ENCODE measurements at places on chromosomes 6 and 20.
A peak's percentile ranks its signal among the peaks of the same experiment; 100 is the strongest.

DNA sequence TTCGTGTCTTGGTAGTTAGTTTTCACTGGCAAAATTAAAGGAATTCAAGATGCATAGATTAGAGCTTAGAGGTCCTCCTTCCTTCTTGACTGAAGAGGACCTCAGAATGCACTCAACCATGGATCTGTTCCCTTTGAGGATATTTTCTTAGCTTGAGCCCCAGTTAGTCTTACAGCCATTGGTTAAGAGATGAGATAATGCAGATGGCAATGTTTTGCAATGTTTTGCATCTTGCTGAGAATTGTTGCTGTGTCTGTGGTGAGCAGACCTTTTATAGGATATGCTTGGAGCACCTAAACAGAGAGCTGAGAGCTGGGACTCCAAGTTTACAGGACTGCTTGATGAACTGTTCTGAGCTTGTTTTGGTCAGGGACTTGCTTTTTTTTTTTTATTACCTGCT is 107.5 kb downstream of the TMEM170B start:
- no peak for DNase-seq

- DNase-seq, result no peak
These were observed 358.2 kb downstream of the ARHGAP18 start for GRCh38 chr6:129351807-129352206.

DNA sequence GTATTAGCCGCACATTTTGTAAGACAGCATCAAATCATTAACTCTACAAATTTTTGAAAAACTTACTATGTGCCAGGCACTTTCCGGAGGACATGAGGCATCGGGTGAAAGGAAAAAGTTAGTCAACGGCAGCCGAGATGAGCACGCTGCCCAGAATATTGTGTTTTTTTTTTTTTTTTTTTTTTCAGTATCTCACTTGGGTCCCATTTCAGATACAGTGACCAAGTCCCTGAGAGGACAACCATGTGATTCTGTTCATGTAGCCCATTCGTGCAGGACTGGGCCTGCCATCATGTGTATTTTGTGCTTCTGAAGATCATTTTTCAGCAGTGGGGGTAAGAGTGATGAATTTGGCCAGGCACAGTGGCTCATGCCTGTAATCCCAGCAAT is 1.3 kb downstream of the SLA2 start:
- no peak for DNase-seq

GRCh38 chr6:137489046-137490005 is 4.9 kb downstream of the OLIG3 start:
- DNase-seq, result no peak

- DNase-seq, result peak; percentile 76
These were observed 792.0 kb downstream of the MAFB start for GRCh38 chr20:39897058-39897457.

- no peak for DNase-seq
These were observed 48.6 kb upstream of the SNX9 start for GRCh38 chr6:157774153-157775135.

GRCh38 chr6:20653085-20653479 is 118.8 kb downstream of the CDKAL1 start:
- no peak for DNase-seq

GRCh38 chr20:4730780-4731179 is 9.1 kb downstream of the PRND start:
- peak; percentile 39 for DNase-seq

GRCh38 chr6:148027201-148027600 is 315.4 kb upstream of the SASH1 start:
- no peak for DNase-seq

- peak; percentile 74 for DNase-seq
These were observed 105.5 kb downstream of the TULP4 start for GRCh38 chr6:158417760-158418098.

GRCh38 chr6:97665446-97665845 is 382.4 kb upstream of the MMS22L start:
- DNase-seq, result no peak

DNA sequence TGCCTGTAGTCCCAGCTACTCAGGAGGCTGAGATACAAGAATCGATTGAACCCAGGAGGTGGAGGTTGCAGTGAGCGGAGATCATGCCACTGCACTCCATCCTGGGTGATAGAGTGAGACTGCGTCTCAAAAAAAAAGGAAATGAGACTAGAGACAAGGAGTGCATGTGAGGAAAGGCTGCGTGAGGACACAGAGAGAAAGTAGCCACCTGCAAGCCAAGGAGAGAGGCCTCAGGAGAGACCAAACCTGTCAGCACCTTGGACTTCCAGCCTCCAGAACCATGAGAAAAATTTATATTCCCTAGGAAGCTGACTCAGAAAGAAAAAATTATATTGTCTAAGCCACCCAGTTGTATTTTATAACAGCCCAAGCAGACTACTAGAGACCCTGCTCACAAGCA is 7.4 kb upstream of the BEND3 start:
- no peak for DNase-seq

GRCh38 chr6:7532232-7532631 is 9.2 kb upstream of the DSP start:
- no peak for DNase-seq

GRCh38 chr6:5335020-5335419 is 73.7 kb downstream of the FARS2 start:
- no peak for DNase-seq

DNA sequence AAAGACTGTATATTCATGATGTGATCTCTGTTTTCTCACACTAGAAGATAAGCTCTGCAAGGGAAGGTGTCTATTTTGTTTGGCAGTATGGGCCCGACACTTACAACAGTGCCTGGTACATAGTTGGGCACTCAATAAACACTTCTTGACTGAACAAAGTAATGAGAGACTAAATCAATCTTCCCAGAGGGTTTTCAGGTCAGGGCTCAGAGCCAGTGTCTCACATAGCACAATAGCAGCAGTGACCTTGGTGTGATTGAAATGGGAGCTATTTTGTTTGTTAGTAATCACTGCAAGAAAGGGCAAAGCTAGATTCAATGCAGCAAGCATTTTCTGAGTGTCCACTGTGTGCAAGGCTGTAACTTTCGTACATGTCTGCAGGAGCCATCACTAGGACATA is 26.4 kb upstream of the GCM1 start:
- no peak for DNase-seq

DNA sequence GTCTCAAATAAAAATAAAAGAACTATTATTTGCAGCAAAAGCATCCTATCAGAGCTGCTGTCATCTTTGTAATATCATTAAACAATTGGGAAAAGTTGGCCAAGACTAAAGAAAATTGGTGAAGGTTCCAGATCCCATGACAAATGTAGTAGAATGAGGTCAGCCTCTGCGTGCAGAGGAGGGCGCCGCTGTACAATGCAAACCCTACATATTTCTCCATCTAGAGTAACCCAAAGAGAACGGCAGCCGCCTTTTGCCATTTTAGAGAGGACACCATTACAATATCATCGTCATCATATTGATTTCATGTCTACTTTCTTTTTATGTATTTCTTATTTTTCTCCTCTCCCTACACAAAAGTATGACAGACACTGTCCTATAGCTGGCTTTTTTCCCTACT is 59.5 kb downstream of the ZMYND8 start:
- DNase-seq, result no peak

GRCh38 chr20:50439539-50440453 is 70.4 kb upstream of the PTPN1 start:
- no peak for DNase-seq

DNA sequence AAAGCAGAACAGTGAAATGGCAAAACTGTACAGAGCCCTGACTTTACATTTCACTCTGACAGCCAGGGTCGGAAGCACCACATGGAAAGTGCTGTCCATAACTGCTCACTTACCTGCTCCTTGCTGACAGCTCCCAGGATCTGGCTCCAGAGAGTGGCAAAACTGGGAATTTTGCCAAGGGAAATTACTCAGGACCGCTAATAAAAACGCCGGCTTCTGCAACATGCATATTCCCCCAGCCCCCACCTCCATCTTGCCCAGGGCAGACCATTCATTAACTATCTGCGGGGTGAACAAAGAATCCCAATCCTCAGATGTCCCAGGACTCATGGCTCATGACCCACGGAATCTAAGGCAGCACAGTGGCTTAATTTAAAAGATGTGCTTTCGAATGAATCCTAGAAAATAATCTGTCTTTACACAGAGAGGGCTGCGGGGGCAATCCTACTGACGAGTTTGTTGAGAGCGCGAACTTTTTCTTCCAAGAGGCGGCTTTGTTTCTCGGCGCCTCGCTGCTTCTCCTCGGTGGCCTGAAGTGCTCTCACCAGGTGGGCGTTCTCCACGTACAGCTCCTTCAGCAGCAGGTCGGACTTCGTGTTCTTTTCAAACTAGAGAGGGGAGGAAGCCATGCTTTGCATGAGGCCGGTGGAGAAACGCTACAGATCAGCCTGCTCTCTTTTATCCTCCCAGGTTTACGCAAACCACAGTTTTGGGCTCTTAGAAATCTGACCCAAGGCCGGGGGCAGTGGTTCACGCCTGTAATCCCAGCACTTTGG is 45.8 kb downstream of the GINS1 start:
- peak; percentile 78 for DNase-seq

GRCh38 chr20:23027721-23028120 is 7.4 kb upstream of the SSTR4 start:
- no peak for DNase-seq

DNA sequence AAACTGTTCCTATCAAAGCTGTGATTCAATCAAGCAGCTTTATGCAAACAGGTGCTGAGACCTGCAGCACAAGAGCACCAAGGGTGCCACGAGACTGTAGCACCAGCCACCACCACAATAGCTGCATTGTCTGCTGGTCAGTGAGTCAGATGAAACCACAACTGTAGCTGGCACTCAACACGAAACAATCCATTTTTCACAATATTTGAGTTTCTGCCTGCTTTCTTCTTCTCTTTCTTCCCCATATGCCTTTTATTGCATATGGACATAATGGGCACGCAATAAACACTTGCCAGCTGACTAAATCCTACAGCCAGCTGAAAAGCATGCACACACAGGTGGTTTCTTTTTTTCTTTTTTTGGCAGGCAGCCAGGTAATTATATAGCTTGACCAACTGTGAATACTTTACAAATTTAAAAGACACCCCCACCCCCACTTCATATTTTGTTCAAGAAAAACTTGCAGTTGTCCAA is 16.6 kb downstream of the SLC2A12 start:
- DNase-seq, result peak; percentile 83

- DNase-seq, result no peak
These were observed 45.9 kb downstream of the UBE3D start for GRCh38 chr6:83019741-83020140.

DNA sequence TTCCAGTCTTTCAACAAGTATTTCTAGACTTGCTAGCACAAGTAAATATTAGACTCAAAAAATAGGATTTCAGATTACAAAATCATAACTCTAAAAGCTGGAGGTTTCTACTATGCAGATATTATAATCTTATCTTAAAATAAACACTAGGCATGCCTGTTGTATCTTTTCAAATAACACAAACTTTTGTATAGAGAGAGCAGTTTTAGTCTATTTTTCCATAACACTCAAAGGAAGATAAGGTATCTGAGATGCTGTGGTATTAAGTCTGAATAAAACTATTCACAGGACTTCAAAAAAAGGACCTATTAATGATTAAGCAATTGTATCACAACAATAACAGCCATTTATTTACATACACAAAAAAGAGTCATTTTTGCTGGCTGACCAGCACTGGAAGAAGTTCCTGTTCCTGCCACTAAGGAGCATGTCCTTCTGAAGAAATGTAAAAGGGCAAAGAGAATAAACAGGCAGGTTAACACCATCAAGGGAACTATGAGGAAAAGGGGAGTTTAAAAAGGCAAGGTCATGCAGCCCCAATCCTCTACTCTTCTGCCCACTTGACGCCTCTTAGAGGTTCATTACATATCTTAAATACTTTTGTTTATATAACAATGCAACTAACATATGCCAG is 39.4 kb downstream of the REPS1 start:
- no peak for DNase-seq

DNA sequence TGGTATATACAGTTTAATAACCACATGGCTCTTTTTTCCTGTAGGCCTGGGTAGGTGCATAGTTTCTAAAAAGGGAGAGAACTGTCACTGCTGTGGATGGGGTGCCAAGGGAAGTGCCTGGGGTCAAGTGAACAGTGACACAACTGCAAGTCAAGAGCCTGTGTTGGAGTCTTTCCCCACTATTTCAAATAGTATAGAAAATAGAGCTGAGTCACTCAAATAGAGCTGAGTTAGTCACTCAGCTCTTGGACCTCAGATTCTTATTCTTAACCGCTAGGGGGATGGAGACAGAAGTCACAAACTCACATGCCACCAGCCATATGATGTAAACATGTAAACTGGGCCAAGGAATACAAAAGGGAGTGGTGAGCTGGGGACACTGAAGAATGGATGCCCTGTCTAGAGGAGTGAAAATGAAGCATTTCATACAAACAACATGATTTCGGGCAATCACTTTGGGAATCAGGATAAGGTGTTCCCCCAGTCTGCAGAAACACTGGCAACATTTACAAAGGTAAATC is 2.1 kb downstream of the NQO2 start:
- peak; percentile 77 for DNase-seq

- DNase-seq, result no peak
These were observed 425.3 kb upstream of the BTBD3 start for GRCh38 chr20:11492386-11492785.

GRCh38 chr20:41715526-41715925 is 97.3 kb upstream of the CHD6 start:
- DNase-seq, result no peak

- DNase-seq, result peak; percentile 74
These were observed 61.4 kb downstream of the BMP2 start for GRCh38 chr20:6828794-6829423.

DNA sequence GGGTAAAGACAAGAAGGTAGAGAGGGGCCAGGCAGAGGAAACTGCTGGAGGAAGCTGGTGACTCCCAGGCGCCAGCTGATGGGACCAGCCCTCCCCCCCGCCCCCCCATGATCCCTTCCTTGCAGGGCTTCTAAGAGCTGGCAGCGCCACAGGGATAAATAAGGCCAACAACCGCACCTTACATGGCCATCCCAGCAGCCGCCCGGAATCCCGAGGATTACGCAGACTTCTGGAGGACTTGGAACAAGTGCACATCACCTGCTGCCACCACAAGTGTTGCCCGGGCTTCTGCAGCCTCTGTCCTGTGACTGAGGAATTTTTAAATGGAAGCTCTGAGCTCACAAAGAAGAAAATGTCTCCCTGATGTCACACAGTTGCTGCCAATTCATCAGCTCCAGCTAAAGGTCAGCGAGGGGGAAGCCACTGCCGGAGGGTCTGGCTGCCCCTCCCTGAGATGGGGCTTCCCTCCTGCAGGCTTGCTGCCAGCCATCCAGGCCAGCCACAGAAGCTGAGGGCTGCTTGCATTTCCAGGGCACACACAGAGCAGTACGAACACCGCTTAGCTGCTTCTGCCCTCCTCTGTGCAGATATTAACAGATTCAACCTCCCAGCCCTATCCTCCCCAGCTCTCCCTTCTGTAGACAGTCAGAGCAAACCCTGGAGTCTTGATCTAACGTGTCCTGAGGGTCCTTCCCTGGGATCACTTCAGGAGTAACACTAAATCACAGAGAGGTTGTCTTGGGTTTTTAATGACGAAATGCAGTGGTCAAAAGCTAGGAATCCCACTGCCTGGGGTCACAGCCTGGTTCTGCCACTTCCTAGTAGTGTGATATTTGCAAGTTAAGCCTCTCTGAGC is 38.6 kb upstream of the PIM1 start:
- peak; percentile 87 for DNase-seq

DNA sequence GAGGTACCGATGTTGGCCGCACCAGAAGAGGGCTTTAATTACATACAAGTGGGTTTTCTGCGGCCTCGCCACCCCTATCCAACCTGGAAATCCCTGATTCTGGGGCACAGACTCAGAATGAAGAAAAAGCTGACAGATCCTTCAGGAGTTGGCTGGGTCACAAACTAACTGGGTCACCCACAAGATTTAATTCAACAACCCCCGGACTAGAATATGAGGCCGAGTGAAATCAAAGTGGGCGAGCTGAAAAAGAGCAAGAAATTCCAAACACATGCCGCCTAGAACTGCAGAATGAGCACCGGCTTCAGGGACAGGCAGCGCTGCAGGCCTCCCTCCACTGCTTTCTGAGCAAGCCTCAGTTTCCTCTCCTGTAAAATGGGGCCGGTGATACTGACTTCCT is 30.0 kb downstream of the GRM4 start:
- DNase-seq, result no peak
